ENCODE measurements at places on chromosomes 6 and 20.

GRCh38 chr6:127790571-127790970 is 110.3 kb downstream of the THEMIS start:
- DNase-seq = no peak

DNA sequence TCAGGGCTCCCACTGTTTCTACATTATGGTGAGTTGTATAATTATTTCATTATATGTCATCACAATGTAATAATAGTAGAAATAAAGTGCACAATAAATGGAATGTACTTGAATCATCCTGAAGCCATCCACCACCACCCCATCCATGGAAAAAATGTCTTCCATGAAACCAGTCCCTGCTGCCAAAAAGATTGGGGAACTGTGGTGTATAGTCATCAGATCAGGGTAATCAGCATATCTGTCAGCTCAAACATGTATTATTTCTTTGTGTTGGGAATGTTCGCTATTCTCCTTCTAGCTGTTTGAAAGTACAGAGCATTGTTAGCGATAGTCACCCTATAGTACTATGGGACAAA is 33.8 kb upstream of the SLC22A23 start:
- DNase-seq = no peak

DNA sequence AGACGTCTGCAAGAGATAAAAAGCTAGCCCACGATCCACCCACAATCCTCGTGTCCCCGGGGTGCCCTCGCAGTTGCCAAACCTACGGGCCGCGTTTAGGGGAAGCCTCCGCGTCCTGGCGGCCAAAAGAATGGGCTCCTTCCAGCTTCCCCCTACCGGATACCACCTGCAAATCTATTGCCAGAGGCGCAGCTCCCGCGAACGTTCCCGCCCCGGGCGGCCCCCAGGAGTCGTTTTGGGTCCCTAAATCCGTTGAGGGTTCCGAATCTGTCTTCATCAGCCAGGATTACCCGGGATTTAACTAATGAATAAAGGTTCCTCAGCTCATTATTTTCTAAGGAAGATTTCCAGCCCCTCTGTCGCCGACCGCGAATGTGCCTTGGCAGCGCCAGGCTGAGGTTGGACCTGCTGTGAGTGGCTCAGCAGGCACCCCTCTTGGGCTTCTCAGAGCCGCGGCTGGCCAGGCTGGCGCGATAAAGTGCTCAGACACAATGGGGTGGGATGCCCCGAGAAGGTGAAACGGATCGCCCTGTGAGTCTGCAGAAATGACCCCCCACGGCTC is 2.8 kb upstream of the VSX1 start:
- no peak for DNase-seq

GRCh38 chr6:117399924-117400323 is 25.8 kb downstream of the ROS1 start:
- no peak for DNase-seq

DNA sequence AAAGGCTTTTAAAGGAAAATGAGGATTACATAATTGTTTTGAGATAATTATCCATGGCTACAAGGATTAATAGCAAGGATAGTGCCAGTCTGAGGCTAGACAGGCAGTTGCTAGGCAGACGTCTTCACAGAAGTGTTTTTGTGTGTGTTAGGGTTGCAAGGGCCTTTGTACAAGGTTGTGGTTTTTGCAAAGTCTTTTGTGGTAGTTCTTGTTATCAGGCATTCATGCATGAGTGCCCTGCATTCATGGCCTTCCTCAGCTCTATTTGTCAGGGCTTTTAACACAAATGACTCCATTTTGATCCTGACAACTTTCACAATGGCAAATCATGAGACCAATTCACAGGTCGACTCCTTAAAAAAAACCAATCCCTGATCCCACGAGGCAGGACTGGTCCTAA is 68.1 kb upstream of the TXNDC5 start:
- DNase-seq = no peak

DNA sequence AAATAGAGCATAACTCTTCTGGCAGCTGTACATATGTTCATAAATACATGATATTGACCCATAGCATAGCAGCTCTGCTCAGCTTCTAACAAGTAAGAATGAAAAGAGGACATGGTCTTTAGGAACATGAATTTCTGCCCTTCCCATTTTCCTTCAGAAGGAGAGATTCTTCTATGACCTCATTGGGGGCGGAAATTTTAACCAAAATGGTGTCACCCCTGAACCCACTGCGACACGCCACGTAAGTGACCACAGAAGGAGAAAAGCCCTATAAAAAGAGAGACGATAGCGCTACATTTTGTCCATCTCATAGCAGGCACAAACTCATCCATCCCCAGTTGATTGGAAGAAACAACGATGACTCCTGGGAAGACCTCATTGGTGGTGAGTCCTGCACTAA is at the start of gene IL17A:
Gene IL17A, plus strand, starts transcription at position 301 of the 400 bp plus-strand sequence. Its CDS starts 57 bp downstream, at position 358.
- DNase-seq = no peak

DNA sequence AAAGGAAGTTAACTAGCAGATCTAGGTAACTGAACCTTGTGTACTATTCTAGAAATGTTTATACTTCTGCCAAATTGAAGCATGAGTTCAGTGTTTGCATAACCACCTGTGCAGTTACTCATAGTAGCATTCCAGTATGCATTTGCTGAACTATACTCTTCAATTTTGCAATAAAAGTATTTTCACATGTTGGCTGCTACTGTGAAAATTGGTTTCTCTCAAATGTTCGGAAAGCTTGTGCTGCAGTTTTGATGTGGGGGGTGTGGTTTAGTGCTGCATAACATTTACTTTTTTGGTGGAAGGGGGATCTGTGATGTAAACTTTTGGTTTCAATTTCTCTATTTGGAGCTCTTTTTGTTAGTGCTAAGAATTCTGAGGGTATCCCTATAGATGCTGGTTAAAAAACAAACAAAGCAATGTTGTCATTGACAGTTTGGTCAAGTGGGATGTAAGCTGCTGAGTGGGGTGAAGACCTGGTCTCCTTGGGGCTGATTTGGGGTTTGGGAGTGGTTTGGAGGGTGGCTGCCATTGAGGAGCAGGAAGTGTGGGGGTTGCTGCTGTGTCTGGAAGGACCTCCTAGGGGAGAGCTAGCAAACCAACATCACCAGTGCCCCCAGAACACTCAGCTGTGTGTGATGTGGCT is 87.8 kb downstream of the CARMIL1 start:
- no peak for DNase-seq

DNA sequence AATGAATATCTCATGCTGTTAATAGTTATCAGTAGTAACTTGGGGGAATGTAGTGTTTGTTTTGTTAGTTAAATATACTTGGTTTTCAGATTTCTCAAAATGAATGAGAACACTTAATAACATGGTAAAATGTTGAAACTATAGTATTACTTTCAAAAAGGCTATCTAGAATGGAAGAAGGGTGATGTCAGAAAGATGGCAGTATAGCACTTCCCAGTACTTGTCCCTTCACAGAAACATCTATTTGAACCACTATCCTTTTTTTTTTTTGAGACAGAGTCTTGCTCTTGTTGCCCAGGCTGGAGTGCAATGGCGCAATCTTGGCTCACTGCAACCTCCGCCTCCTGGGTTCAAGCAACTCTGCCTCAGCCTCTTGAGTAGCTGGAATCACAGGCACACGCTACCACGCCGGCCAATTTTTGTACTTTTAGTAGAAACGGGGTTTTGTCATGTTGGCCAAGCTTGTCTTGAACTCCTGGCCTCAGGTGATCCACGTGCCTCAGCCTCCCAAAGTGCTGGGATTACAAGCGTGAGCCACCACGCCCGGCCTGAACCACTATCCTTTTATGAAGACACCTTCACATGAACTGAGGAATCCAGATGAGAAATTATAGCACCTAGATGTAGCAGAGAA is 4.7 kb upstream of the ECHDC1 start:
- DNase-seq = no peak
